Ovary (tissue), 10 donors: ENCODE measurements at places on chromosomes 13 and 19. TPM values are rescaled to one million over a fixed set of nuclear protein-coding genes. Genes with fewer than 3 reads are reported as not detected.

DNA sequence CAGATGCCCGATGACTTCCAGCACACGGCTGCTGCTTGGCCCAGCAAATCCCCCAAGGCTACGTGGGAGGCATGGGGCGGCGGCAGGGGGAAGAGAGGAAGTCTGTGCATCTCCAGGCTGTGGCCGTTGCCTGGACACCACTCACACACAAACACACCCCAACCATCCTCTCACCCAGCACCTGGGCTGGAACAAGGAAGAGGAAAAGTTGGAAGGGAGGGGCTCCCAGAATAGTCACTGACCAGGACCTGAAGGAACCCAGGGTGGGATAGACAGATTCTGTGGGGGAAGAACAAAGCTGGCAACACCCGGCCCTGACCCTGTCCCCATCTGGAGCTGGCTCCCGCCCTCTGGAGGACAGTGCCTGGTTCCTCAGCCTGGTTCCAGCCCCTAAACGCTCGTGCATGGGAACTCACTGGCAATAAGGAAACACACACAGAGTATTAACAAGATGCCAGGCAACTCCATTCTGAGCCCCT, 11.2 kb downstream of the PPP6R1 start:
- DNase-seq, result no peak

DNA sequence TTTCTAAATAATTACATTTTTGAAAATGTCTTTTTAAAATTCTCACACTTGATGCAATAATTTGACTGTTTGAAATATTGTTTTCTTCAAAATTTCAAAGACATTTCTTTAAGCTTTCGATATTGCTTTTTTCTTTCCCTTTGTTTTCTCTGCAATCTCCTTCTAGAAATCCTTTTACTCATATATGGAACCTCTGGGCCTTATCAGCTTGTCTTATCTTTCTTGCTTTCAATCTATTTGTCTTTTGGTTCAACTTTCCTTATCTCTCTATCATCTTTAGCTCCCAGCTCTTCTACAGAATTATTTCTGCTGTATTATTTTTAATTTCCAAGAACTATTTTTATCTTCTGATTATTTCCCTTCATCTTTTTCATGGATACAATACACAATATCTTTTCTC, 80.7 kb upstream of the DIAPH3 start:
- DNase-seq, result no peak

The ETHE1 gene
- 24.0 TPM for total RNA-seq

The CACNG6 gene
- 3.2 TPM for total RNA-seq

The NLRP7 gene
- not detected for total RNA-seq

The MYH14 gene
- 0.23 TPM for total RNA-seq
